NCI-H748 treated with DMSO at 0.1 percent for 48 hours (cell line): ENCODE measurements at places on chromosomes 6 and 20.

DNA sequence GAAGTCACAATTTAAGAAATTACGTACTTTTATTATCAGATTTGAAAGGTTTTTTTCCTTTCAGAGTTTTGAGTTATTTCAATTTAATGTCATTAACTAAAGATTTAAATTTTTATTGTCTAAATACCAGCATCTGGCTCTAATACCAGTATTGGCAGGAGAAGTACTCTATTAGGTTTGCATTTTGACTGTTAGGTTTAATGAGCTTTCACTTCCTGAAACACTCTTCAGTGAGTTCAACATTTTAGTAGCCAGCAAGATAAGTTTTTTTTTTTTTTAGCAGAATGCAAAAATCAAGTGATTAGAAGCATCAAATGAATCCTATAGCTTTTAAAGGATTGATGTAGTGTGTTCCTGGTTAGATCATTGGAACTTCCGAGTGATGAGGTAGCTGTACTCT lies 34.0 kb upstream of the SCGN start:
- no peak for DNase-seq

DNA sequence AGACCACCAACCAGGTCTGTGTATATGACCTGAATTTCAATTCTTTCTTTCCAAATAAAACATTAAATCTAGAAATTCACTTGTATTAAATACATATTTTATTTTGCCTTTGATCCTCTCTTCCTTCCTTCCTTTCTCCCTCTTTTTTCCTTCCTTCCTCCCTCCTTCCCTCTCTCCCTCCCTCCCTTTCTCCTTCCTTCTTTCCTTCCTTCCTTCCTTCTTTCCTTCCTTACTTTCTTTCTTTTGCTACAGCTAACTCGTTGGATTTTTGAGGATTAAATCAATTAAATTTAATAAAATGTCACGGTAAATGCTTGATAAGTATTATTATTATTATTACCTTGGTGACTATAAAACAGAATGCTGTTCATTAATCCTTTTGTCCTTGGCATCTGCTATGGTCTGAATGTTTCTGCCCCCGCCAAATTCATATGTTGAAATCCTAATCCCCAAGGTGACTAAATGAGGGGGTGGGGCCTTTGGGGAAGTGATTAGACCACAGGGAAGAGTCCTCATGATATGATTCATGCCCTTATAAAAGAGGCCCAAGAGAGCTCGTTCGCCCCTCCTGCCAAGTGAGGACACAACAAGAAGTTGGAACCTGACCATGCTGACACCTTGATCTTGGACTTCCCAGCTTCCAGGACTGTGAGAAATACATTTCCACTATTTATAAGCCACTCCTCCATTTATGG lies 67.6 kb upstream of the BTBD3 start:
- DNase-seq: no peak

GRCh38 chr20:32920530-32921298 lies 62.0 kb downstream of the EFCAB8 start:
- DNase-seq: no peak

GRCh38 chr6:16684896-16685554 lies 76.2 kb downstream of the ATXN1 start:
- no peak for DNase-seq

GRCh38 chr6:145829102-145829501 lies 14.5 kb upstream of the FBXO30 start:
- no peak for DNase-seq
